ENCODE measurements at places on chromosomes 1 and 21.

GRCh38 chr1:55443175-55443915 lies 228.2 kb upstream of the USP24 start:
- peak; percentile 37 for DNase-seq

- no peak for DNase-seq
Observed at GRCh38 chr21:42360317-42360716, 6.0 kb downstream of the TFF1 start.

DNA sequence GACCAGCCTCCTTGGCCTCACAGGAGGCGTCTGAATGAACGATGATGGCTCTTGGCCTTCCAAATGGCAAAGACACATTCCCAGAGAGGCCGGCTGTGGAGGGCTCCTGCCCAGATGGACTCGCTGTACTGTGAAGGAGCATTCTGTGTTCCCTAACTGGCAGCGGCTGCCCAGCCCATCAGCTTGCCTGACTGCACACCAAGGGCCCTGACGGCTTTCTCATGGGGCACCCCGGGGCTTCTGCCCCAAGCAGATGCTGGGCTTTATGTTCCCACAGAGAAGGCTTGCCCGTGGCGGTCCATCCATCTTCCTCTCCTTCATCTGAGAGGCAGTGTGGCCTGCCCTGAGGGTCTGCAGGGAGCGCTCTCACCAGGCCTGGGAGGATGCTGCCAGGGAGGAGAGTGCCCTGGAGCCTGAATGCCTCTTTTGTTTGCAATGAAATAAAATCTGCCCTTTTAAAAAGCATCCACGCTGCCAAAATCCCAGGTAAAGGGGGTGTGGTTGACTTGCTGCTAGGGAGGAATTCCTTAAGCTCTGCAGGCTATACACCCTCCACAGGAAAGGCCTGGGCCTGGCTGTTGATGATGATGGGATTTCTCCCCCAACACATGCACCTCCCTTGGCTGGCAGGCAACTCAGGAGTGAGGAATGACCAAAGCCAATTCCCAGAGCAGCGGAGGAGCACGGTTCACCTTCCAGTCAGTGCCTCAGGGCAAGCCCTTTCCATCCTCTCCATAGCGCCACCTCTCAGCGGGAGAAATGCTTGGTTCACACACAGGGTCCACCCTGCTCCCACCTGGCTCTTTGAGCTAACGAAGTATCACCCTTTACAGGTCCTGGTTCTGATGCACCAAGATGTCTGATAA lies 84.6 kb upstream of the SSX2IP start:
- peak; percentile 37 for DNase-seq

- no peak for DNase-seq
Observed at GRCh38 chr1:119181218-119181617, 40.8 kb upstream of the WARS2 start.

DNA sequence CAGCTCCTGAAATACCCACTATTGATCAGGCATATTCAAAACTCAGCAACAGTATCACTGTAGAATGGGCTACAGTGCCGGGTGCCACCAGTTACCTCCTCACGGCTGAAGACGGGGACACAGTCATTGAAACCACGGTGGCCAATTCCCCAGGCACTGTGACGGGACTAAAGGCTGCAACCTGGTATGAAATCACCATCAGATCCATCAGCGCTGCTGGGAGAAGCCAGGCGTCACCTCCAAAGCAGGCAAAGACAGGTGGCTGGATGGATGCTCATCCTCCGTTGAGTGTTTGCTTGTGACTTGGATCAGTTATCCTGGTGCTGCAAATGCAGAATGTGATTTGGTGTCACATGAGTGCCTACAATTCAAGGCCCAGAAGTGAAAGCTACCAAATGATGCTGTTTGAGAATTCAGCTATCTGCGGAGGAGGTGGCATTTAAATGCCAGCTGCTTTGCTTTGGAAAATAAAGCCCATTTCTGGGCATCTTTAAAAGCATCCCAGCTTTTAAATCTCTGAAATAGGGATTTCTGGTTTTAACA lies 5.1 kb downstream of the FNDC7 start:
- DNase-seq: peak; percentile 77

DNA sequence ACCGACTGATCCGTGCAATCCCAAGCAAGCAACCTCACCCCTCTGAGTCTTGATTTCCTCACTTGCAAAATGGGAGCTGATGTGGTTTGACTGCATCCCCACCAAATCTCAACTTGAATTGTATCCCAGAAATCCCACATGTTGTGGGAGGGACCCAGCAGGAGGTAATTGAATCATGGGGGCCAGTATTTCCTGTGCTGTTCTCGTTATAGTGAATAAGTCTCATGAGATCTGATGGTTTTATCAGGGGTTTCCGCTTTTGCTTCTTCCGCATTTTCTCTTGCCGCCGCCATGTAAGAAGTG lies 58.4 kb downstream of the FHAD1 start:
- DNase-seq: no peak

GRCh38 chr1:184792450-184792969 lies 37.9 kb upstream of the EDEM3 start:
- DNase-seq: no peak

DNA sequence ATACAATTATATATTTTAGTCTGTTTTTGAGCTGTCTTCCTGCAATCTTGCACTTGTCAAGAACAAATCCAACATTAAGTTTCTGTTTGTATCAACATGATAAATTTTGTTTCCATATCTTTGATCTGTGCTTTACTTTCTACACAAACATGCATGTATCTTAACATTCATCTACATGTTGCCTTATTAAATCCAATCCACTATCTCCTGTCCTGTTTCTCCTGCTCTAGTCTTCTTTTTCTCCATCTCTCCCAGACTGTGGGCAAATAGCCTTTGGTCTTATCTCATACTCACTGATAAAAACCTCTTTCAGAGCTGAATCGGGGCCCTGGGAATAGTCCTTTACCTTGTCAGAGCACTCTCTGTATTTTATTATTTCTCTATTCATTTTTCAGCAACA lies 101.3 kb downstream of the PLPPR4 start:
- DNase-seq: no peak

DNA sequence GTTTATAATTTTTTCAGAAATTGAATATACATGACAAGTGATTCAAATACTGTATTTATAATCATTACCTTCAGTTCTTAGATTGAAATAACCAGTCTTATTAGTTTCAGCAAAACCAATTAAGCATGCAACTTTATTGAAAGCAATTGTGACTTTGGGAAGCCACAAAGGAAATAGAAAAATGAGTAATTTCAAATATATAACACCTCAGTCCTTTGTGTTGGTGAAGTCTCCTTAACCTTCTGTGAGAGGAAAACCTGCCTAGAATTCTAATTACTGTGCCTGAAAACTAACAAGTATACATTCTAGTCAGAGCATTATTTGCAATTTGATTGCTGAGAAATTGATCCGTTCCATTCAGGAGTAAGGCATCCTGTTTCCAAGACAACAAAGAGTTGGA lies 95.8 kb downstream of the S1PR1 start:
- no peak for DNase-seq

GRCh38 chr1:245211035-245211749 lies 56.4 kb downstream of the KIF26B start:
- no peak for DNase-seq

DNA sequence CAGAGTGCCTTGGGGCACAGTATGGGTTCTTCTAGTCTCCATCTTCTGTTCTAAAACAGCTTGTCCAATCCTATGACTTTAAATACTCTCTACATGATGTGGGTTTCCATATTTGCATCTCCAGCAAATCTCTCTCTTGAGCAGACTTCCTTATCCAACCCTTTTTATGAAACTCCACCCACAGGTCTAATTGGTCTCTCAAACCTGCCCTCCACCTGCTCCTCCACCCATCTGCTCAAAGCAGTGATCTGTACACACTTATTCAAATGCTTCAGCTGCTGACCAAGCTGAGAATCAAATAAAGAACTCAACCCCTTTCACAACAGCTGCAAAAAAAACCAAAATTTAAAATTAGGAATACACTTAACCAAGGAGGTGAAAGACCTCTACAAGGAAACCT lies 11.5 kb downstream of the MCOLN2 start:
- no peak for DNase-seq
